Endodermal cell (in vitro differentiated cells): ENCODE measurements at places on chromosomes 16 and 17.
A peak's percentile ranks its signal among the peaks of the same experiment; 100 is the strongest.

DNA sequence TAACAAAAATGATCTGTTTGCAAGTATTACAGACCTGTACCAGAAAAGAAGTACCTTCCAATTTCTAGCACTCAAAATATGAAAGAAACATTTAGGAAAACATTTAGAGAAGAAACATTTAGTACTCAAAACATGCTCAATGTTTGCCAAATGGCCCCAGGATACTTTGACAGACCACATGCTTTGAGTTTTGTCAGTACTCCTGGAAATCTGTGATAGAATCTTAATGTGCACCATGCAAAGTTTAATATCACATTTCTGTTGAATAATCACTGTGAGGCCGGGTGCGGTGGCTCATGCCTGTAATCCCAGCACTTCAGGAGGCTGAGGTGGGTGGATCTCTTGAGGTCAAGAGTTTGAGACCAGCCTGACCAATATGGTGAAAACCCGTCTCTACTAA, 8.5 kb upstream of the ZC3H7A start:
- no peak for DNase-seq

GRCh38 chr17:49260011-49260816, 29.6 kb upstream of the PHOSPHO1 start:
- peak; percentile 88 for DNase-seq

DNA sequence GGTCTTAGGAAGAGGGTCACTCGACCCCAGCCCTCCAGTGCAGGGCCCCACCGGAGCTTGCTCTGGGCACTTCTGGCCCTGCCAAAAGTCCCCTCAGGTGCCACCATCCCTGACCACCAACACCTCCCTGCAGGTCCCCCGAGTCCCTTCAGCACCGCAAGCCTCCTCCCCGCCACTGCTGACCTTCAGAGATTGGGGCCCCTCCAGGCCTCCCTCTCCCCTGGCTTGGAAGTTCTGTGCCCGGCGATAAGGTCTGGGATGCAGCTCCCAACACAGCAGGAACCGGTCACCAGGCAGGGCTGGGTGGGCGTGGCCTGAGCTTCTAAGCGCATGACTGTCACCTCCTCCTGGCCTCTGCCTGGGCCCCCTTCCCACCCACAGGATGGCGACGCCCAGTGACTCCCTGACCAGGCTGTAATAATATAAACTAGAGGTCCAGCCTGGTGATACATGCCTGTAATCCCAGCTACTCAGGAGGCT, 11.2 kb downstream of the PIEZO1 start:
- peak; percentile 83 for DNase-seq

- DNase-seq: no peak
These were observed 13.9 kb downstream of the JPT2 start for GRCh38 chr16:1691956-1692355.

- DNase-seq: peak; percentile 71
These were observed 188.7 kb upstream of the TNRC6C start for GRCh38 chr17:77769762-77770161.

DNA sequence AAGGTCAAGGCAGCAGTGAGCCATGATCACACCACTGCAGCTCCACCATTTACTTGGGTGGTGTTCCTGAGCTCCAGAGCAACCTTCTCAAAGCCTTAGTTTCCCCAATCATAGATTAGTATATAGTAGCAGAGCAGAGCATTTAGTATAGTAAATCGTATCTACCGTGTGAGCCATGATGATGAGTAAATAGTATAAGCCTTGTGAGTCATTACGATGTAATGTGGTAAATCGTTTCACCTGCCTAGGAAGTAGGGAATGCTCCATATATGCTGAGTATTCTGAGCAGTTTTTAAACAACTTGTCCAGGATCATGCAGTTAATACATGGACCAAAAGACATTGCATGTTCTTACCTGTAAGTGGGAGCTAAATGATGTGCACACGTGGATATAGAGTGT, 66.4 kb downstream of the SCNN1B start:
- DNase-seq: no peak

DNA sequence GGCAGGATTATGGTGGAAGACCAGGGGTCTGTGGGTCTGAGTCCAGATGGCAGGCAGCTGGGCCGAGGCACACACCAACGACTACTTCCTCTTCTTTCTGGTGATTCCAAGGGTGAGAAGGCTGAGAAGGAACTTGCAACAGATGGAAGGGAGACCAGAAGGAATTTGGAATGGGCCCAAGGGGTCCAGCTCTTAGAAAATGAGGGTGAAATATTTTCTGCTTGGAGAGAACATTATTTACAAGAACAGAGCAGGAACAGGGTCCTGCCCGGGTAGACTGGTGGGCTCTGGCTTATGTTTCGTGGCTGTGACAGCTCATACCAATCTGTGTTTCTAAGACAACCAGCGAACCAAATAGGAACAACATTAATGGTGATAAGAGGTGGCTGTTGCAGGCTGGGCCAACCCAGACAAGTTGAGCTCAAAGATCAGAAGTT, 36.6 kb downstream of the CCDC42 start:
- DNase-seq: peak; percentile 35

GRCh38 chr16:69438465-69438864, 14.0 kb downstream of the CYB5B start:
- no peak for DNase-seq

DNA sequence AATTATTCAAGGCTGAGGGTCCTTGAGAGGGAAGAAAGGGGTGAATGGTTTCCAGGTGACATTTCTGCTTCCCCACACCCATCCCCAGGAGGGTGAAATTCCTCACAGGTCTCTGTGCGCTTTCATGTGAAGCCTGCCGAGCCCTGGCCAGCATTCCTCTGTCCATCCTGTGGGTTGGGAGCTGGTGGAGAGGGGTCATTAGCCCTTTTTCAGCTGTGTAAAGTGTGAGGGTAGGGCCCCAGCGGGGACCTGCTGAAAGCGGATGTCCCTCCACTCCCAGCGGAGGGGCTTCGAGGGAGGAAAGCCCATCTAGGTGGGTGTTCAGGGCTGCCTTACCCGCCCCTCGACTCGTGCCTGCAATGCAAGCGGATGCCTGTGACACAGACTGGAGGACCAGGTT, 53.3 kb upstream of the DLX4 start:
- peak; percentile 88 for DNase-seq

DNA sequence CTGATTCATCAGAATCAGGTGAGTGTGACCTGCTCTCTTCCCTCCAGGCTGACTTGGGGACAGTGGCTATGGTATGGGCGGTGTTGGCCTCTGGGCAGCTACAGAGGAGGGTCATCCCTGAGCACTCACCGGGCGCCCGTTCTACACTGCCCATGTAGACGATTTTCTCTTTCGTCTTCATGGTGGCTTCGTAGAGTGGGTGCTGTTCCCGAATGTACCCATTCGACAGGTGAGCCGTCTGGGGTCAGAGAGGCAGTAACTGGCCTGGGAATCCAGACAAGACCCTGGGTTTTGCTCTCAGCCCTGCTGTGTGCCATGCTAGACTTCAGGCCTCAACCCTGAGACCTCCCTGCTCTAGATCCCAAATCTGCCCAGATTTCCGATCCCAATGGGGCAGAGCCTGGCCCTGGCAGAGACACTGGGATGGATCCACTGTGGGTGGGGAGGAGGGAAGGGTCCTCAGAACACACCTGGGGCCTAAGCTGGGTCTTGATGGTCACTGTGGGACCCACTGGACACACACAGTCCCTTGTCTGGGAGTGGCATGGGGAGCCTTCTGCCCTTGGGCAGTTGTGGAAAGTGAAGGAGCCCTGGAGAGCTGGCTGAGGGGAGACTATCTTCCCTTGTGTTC, 13.2 kb downstream of the USP6 start:
- DNase-seq: no peak

GRCh38 chr16:30493941-30494488, 21.5 kb downstream of the ITGAL start:
- DNase-seq: no peak

DNA sequence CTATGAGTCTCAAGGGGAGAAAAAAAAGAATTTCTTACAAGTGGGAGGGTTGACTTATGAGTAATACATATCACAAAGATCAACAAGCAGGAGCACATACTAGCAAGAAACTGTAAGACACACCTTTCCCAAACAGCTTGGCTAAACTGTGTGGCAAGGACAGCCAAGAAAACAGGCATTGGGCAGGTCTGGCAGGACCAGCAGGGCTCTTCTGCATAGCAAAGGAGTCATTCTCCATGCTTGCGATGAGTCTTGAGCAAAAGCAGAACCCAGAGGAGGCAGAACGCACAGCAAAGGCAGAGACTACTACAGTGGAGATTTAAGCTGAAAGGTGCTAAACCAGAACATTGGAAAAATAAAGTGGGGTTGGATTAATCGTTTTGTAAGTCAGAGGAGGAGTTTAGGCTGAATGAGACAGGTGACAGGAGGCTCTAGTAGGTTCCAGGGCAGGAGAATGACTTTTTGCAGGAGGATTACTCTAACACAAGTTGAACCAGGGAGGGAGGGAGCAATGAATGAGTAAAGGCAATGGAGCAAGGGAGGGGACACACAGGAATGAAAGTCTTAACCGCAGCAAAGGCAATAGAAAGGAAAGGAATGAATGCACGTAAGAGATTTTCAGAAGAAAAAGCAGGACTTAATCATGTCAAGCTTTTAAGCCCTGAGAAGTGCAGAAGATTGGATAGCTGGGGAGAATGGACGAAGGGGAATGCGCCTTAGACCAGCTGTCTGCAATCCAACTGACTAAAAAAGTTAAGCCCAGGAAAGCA, 2.7 kb downstream of the N4BP1 start:
- peak; percentile 60 for DNase-seq

DNA sequence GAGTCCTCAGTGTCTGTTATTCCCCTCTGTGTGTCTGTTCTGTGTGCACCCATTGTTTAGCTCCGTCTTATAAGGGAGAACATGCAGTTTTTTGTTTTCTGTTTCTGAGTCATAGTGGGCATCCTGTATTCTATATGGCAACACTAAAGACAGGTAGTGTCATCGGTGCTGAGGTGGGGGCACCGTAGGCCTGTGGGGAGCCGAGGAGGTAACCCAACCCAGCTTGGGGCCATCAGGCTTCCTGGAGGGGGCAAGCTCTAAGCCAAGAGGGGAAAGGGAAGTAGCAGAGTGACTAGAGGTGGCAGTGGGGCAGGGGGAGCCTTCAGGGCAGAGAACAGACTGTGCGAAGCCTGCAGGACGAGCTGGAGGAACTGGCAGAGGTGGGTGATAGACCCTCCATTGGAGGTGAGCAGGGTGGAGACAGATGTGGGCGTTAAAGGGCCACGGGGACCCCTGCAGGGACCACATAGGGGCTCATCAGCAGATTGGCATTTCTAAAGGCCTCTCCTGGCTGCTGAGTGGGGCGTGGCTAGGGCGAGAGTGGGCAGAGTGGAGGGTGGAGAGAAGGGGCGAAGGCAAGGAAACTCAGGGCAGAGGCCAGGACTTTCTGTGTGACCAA, 36.5 kb downstream of the CPNE2 start:
- no peak for DNase-seq

GRCh38 chr17:58092797-58093385, 9.7 kb downstream of the DYNLL2 start:
- DNase-seq: peak; percentile 13

- no peak for DNase-seq
These were observed 45.5 kb downstream of the TBC1D16 start for GRCh38 chr17:79990051-79990592.

DNA sequence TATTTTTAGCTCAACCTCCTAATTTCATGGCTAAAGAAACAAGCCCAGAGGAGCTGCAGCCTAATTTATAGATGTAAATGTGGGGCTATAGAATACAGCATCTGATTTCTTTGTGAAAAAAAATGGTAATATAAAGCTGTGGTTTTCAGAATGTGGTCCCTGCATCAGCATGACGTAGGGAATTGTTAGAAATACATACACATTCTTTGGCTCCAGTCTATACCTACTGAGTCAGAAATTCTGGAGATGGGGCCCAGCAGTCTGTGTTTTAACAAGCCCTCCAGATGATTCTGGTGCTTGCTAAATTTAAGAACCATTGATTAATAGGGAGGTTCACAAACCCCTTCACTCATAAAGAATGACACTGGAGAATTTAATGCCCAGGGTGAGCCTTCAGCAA, 18.1 kb upstream of the MYH8 start:
- no peak for DNase-seq

DNA sequence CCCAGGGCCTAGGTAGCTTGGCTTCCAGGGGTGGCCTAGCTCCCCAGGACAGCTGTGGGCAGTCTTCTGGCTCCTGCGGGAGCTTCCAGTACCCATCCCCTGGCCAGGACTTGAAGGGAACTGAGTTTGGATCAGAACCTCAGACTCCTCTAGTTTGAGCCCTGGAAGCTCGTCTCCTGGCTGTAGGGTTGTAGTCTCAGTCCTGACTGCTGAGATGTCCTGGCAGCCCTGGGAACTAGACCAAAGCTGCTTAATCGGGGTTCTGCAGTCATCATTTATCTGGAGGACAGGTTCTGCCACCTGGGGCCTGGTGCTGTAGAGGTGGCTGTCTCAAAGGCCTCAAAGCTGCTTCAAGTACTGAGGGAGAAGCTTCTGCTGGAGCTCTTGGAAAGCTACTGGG, 163.7 kb downstream of the WSCD1 start:
- DNase-seq: peak; percentile 46

DNA sequence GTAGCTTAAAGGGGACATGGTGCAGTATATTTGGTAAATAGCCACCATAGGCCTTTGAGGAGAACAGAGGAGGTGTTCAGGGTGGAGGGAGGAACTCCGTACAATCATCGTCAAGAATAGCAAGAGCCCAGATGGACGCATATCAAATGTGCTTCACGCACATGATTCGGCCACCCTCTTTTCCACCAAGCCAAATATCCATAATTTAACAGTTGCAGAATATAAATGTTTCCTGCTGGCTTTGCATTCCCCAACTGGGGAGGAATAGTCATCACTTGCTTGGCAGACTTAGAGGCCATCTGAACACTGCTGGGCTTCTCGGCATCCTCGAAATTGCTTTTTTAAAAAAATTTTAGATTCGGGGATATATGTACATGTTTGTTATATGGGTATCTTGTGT, 111.9 kb upstream of the ERCC4 start:
- DNase-seq: no peak

DNA sequence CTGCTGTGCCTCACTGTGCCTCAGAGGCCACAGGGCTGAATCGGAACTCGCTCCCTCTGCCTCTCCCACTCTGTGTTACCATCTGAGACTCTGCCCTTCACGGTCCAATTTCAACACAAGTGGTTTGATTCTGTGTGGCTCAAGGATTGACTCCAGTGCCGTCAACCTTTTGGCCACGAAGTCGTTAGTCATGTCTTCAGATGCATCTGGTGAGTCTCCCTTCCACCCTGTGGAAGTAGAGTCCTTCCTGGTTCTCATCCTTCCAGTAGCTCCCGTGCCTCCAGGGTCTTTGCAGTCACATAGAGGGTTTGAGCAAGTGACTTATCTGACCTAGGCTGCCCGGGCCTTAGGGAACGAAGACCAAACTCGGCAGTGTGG, 51.2 kb downstream of the PGS1 start:
- no peak for DNase-seq
